ENCODE measurements at places on chromosomes 16 and 17.

GRCh38 chr17:4601326-4601725, 17.0 kb downstream of the SMTNL2 start:
- DNase-seq = no peak

DNA sequence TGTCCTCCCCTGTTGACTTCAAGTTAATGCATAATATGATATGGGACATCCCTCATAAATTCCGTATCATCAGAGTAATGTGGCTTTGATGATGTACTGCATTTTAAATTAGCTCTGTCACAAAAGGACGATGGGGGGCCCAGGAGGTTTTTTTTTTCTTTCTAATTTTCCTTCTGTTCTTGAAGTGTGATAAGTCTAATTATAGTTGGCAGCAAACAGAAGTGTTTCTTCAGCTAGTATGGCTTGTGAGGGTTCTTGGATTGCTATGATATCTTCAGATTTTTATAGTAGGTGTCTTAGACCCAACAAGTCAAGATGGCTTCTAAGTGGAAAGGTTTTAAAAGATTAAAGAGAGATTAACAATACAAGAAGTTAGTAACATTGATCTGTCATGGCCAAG, 796.2 kb upstream of the RBFOX1 start:
- DNase-seq = no peak

DNA sequence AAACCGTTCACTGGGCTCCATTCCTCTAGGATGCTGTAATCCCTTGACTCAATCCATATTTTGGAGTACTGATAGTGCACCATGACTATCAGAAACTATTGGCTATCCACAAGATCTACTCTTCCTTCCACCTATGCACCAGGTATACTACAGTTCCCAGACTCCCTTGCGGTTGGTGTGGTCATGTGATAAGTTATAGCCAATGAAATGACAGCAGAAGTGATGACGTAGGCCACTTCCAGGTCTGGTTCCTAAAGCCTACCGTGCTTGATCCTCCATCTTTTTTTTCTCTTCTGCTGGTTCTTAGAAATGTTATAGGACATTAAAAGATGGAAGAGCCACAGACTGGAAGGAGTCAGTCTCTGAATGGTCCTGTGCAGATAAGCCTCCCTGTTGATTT, 278.8 kb upstream of the C16orf82 start:
- no peak for DNase-seq

GRCh38 chr16:64809876-64810629, 311.8 kb downstream of the CDH11 start:
- no peak for DNase-seq

DNA sequence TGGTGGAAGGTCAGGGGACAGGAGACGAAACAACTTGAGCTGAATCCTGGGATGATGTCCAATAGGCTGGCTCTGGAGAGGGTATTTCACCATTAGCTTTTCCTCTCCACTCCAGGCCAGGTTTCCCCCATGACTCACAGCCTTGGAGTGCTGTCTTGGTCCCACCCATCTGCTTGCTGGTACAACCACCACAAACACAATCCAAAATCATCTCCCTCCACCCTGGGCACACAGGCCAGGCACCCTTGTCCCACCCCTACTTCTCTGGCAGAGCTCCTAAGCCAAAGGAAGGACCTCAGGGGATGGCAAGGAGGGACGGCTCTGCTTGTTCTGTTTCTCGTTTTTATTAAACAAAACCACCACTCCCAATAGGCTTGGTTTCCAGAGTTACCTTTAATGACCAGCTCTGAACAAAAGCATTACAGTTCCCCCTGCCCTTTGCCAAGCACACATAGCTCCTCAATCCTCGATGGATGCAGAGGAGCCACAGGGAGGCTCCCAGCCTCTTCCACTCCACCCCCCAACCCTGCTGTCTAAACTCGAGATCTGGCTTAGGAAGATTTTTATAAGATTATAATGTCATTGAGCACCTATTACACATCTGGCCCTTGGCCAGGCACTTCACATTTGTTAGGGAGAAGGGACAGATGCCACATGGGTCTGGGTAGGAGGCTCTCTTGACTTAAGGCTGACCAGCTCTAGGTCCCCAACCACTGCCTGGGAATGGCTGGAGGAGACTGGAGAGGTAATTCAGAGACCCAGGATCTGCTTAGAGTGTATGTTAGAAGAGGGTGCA, 13.3 kb downstream of the CAVIN1 start:
- DNase-seq = no peak

- DNase-seq = no peak
Measured at GRCh38 chr17:74840989-74841666, 18.6 kb downstream of the GRIN2C start.

GRCh38 chr17:29567304-29567553, 392 bp upstream of the ABHD15 start:
- DNase-seq = no peak

DNA sequence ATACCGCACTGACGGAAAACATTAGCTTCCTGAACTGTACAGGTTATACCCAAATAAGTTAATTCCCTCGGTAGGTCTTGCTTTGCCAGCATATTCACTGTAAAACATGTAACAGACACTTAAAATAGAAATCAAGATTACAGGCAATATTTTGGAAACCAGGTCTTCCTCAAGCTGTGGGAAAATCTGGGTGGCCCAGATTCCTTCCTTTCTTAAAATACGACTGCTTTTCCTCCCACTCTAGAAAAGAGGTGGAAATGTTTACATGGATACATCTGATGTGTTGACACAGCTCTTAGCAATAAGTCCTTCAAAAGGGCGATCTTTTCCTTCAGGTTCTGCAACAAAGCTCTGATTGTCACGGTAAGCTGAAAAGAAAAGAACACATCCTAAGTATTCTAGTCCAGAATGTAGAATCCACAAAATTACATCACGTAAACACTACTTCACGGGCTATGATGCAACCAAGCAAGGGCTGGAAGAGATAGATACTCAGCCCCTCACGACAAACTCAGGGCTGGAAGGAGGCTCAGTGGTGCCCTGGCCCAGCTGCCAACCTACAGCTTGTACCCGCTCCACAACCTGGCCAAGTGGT, 18.4 kb downstream of the STX8 start:
- no peak for DNase-seq

- no peak for DNase-seq
Measured at GRCh38 chr17:34398990-34399389, 36.0 kb upstream of the CCL1 start.

- no peak for DNase-seq
Measured at GRCh38 chr16:89202422-89203215, 2.3 kb upstream of the SLC22A31 start.

- no peak for DNase-seq
Measured at GRCh38 chr16:84585467-84585866, 32.4 kb downstream of the COTL1 start.

DNA sequence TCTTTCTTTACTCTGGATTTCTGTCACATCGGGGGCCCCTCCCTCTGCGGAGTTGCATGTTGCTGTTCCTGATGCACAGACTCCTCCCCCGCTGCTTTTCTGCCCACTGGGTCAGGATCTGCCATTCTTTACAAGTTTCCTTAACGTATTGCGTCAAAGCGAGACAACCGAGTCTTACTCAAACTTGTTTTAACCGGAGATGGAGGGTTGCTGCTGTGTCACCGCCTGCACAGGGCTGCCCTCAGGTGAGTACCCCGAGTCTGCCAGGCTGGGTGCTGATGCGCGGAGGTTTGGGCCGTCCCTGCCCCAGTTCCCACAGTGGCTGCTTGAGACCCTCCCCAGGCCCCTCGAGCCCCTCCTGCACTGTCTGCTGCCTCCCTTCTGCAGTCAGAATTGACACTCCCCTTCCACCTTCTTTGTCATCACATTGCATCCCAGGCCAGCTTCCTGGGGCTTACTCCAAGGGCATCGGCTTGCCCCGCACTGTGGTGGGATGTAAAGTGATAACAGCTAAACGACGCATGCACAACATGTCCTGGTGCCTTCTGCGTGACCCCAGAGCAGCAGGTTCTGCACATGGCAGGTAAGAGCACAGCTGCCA, 19.3 kb downstream of the CARHSP1 start:
- no peak for DNase-seq

- no peak for DNase-seq
Measured at GRCh38 chr16:75254359-75254837, 3.0 kb upstream of the BCAR1 start.

- DNase-seq = no peak
Measured at GRCh38 chr16:84950906-84951305, 60.4 kb downstream of the ZDHHC7 start.

- no peak for DNase-seq
Measured at GRCh38 chr17:27442702-27443101, 13.5 kb upstream of the KSR1 start.

DNA sequence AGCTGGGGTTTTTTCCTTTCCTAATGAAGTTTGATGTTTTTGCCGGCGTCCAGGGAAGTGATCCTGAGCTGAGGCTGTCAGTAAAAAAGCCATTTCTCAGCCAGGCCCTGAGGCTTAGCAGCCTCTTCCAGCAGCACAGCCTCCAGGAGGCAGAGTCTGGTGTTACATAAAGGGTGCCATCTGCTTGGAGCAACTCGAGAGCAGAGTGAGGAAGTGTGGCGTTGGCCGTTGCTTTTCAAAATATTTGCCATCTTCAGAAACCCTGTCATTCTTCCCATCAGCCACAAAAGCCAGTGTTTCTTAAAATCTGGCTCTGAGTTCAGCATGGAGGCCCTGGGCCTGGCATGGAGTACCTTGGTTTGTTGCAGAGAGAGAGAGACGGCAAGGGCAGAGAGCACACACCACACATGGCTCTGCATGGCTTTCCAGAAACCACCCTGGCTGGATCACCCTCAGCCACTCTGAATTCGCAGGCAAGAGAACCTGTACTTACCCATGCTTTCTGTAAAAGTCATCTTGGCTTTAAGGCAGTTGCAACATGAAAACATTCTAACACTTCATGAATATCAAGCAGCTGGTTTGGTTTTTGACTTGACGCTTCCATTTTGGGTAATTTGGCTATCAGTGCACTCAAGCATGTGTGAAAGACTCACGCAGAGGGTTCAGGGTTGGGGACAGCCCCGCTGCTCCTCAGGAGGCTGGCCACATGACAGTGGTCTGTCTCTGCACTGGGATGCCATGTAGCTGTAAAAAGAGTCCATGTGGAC, 21.0 kb downstream of the PMM2 start:
- no peak for DNase-seq

DNA sequence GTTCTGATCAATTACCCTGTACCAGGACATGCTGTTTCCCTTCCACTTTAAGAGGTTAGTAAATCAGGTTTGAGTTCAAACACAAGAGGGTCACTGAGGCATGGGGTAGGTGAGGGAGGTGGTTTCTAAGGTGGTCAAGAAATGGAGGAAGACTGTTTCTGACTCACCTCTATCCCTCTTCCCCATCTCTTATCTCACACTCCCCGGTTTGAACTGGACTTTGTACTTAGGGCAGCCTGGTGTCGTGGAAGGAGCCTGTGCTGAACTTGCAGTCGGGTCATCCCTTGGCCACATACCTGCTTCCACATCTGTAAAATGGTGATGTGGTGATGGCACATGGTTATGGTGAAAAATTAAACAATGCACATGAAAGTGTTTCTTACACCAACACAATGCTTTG, 17.2 kb upstream of the TMEM98 start:
- DNase-seq = no peak

DNA sequence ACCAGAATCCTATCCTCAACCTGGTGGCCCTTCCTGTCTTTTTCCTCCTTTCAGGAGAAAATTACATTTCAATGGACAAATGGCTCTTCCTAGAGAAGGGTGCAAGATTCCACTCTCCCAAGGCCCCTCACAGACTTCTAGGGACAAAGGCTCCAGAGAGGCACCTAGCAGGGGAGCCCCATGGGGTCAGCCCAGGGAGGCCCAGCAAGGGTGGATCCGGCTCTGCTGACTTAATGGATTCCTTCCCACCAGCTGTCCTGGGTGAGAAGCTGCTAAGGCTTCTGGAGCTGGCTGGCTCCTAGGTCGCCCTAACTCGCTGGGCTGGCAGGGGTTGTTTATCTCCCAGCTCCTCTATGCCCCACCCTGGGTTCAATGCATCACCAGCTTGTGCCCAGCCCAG, 152.4 kb downstream of the ZNF423 start:
- no peak for DNase-seq

DNA sequence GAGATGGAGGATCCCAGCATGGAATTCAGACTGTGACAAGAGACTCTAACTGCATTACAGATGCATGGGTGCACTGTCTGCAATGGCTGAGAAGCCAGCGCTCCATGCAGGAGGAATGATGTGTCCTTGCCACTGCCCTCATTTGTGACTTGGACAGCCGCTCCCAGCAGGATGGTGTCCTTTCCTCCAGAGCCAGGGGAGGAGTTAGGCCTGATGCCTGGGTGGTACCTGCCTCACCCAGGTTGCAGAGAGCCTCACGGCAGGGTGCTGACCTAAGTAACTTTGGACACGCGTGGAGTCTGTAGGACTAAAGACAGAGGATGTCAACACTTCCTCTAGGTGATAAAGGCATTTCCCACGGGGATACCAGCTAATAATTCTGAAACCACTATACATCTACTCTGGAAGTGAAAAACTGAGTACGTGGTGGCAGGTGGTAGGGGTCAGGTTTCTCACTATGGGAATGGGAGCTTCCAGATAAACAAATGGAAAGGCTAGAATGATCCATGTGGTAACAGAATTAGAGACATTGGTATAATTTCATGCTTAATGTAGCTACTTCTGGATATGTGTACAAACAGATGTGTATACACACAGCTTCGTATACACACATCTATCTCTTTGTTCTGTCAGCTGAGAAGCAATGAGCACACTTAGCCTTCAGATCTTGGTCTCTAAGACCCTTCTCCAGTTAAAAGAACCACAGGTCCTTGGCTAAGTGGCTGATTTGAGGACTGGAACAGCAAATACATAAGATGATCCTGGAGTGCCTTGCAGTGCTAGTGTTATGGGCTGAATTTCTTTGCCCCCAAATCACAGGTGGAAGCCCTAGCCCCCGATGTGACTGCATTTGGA, 13.7 kb upstream of the CSNK1D start:
- DNase-seq = no peak

DNA sequence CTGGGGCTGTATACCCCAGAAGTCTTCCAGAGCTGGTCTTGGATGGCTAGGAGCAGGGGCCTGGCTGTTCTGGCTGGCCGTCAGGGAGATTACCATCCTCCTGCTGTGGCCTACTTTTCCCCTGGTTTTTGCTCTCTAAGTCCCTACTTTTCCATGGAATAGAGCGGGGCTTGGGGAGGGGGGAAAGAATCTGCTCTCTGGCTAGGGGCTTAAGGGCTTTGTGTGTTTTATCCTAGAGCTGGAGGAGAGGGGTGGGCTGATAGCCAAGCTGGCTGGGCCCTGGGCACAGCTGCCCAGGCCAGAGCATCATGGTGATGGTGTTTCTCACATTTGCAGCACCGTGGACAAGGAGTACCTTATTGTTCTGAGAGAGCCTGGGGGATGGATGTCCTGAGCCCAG, 3.6 kb downstream of the NRN1L start:
- DNase-seq = no peak

- DNase-seq = no peak
Measured at GRCh38 chr16:72635694-72636093, 412.2 kb downstream of the ZFHX3 start.

GRCh38 chr16:69133373-69133954, 1.0 kb downstream of the UTP4 start:
- no peak for DNase-seq
